NCI-H1105 treated with DMSO at 0.1 percent for 48 hours (cell line): ENCODE measurements at places on chromosomes 16 and 17.

- no peak for DNase-seq
Observed at GRCh38 chr17:37138571-37139120, 189.9 kb downstream of the AATF start.

DNA sequence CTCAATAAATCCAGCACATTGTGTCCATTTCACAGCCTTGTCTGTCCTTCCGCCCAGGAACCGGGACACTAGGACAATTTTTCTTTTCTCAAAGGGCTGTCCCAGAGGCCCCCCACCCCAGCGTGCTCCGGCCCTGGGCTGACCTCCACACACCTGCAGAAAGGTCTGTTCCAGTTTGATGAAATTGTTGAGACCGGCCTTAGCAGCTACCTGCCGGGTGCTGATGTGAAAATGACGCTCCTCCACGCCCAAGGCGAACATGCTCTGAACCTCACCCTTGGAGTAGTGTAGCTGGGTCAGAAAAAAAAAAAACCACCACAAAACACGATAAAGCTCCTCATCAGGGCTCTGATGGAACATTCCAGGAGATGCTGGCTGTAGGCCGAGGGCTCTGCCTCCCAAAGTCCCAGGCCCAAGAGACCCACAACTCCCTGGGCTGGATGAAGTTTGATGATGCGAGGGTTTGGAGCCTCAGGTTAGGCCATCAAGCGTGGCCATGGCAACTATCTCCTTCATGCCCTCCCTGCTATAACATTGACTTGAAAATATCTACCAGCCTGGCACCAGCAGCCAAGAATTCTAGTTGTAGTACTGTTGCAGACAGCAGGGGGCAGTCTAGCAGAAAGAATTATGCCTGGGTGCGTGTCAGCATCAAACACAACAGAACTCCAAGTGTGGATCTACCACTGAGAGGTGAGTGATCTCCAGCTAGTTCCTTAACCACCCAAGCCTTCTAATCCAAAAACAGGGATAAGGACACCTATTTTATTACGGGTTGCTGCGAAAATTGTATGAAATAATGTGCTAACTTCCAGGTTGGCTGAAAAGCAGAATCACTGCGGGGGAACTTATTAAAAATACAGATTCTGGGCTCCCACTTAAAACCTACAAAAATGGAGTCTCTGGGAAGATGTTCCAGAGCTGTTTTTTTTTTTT, 62.1 kb downstream of the RMI2 start:
- DNase-seq, result peak; percentile 39

DNA sequence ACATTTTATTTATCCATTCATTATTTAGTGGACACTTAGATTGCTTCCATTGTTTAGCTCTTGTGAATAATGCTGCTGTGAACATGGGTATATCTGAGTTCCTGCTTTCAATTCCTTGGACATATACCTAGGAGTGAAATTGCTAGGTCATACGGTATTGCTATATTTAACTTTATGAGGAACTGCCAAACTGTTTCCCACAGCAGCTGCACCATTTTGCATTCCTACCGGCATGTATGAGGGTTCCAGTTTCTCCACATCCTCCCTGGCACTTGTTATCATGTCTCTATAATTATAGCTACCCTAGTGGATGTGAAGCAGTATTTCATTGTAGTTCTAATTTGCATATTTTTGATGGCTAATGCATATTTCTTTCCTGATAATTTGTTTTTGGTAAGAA, 23.7 kb upstream of the DRG2 start:
- DNase-seq, result no peak

- no peak for DNase-seq
Observed at GRCh38 chr17:76142039-76142584, 1.1 kb upstream of the FOXJ1 start.

DNA sequence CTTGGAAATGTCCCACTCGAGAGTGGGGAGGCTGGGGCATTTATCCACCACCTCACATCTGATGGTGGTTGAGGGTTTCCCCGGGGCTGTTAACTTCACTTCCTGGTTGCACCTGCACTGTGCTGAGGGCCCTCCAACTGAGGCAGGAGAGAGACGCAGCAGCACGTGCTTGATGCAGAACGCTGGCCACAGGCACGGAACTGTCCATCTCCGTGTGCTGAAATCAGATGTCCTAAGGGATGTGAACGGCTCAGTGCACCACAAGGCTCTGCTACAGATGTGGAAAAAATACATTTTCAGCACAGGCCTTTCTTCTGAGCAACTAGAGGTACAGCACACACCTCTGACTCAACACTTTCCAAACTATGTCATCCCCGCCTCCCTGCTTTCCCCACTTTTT, 114.8 kb upstream of the C16orf82 start:
- DNase-seq, result no peak

DNA sequence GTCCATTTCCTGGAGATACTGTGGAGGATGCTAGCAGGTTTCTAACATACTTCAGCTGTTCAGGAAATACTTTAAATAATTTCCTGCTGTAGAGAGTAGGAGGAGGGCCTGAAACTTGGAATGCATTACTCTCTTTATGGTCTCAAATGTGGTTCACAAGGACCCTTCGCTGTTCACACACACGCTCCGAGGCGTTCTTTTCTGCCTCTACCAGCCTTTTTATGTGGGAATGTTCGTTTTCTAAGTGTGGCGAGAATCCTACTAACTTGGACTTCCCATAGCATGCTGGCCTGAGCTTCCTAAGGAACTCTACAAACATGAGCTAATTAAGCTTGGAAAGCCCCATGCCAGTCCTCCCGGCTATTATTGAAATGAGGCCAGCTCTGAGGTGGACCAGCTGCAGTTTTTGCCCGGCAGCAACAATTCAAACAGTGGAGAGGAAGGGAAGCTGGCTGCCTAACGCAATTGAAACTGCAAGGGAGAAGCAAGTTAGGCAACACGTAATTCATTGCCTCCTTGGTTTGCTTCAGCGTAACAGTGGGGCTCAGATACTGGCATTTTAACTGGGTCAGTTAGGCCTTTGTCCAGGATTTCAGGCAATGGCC, 18.9 kb downstream of the KPNA2 start:
- DNase-seq, result no peak
